ENCODE measurements at places on chromosomes 4 and X.
A peak's percentile ranks its signal among the peaks of the same experiment; 100 is the strongest.

GRCh38 chr4:4867375-4868039 is 8.0 kb downstream of the MSX1 start:
- DNase-seq, result no peak

- no peak for DNase-seq
Observed at GRCh38 chrX:69066021-69066757, 99.1 kb downstream of the PJA1 start.

DNA sequence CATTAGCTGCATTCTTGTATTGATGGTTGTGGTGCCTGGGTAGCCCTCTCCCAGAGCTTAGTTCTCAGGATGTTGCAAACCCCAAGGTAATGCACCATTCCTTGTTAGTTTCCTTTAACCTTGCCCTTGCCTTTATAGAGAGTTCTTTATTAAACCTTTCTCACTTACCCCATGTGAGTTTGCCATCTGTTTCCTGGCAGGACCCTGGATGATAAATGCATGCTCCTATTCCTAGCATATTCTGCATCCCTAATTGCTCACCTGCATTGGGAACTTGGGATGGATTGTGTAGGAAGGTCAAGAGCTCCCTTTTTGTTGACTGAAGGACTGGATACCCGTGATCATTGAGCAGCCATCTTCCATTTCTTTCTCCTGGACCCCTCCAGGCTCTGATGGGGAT is 59.9 kb upstream of the AP1S2 start:
- DNase-seq, result no peak

GRCh38 chr4:84389406-84389805 is 109.7 kb downstream of the NKX6-1 start:
- no peak for DNase-seq

DNA sequence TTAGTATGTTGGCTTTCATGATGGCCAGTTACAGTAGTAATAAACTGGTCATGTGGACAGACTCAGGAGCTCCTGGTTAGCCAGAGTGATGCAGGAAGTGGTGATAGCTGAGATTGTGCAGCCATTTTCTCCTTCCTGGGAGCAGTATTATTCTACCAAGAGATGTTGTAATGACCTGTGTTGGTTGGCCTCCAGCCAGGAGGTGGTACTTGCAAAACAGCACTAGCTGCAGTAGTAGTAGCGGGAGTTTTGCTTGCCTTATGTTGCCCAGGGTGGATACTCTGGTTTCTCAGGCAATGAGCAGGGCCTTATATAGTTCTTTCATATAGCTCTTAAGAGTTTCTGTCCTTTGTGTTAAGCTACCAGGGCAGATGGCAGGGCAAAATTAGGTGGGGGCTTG is 998.8 kb downstream of the GLUD2 start:
- no peak for DNase-seq

GRCh38 chr4:1177274-1178141 is 5.1 kb upstream of the SPON2 start:
- peak; percentile 25 for DNase-seq

DNA sequence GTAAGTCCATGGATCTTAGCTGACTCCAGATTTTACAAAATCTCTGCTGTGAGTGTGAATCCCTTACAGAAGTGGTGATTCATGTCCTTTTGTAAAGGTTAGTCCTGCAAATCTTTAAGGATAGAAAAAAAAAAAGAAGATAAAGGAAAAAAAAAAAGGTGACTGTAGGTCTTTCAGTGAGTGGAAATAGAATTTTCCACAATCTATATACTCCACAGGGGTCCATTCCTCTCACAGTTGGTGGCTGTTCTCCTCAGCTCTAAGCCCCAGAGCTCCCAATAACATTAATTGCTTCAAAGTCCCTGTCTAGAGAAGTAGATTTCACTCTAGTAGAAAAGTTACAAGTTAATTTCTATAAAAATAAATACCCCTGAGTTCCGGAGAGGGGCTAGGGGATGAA is 189.1 kb downstream of the NDST4 start:
- no peak for DNase-seq

DNA sequence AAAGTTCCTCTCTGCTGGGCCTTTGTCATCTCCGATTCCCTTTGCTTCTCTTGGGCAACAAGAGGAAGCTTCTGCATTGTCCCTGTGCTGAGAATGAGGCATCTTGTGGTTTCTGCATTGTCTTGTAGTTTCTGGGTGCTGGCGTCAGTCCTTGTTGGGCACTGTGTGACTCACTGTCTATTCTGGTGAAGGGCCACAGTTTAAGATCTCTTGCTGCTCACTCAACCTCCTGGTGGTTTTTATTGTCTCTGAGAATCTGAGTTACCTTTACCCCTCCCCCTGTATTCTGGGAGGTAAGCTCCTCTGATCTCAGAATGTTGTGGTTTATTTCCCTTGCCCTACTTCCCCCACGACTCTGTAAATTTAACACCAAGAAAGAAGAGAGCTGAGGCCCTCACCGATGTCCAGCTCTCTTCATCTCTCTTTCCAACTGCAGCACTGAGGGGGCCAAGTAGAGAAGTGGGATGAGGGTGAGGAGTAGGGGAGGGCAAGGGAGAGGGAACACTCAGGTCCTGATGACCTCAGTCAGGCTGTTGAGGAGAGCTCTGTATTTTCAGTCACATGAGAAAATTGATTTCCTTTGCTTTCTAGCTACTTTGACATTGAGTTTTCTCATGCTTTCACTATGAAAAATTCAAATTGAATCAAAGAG is 441.6 kb upstream of the PITX2 start:
- no peak for DNase-seq

DNA sequence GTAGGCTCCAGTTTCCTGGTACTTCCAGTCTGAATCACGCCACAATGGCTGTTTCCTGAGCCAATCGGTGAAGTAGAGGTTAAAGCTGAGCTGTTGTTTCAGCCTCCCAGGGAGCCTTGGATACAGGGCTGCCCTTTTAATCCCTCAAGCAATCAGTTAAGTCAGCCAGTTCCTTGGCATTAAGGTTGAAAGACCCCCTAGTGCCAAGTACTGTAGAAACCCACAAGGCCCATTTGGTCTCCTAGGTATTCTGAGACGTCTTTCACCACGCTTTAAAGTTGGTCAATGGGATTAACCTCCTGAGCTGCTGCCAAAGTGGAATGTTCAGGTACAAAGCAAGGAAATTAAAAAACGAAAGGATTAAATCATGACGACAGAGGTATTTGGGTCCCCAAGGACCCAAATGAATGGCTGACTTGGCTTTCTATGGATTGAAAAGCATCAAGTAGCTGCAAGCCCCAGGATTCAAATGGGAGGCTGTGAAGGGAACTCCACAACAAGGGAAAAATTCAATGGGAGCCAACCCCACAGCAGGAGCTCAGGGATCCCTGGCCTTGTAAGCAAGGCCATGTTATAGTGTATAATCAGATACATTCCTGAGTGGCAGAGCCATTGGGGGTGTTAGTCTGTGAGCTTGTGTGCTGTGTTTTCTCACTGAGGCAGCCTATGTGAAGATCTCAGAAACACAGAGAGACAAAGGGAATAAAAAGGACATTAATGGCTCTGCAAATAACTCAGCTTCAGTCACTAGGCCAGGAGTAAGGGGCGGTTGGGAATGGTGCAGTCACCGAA is 86.0 kb downstream of the ATG4A start:
- no peak for DNase-seq

DNA sequence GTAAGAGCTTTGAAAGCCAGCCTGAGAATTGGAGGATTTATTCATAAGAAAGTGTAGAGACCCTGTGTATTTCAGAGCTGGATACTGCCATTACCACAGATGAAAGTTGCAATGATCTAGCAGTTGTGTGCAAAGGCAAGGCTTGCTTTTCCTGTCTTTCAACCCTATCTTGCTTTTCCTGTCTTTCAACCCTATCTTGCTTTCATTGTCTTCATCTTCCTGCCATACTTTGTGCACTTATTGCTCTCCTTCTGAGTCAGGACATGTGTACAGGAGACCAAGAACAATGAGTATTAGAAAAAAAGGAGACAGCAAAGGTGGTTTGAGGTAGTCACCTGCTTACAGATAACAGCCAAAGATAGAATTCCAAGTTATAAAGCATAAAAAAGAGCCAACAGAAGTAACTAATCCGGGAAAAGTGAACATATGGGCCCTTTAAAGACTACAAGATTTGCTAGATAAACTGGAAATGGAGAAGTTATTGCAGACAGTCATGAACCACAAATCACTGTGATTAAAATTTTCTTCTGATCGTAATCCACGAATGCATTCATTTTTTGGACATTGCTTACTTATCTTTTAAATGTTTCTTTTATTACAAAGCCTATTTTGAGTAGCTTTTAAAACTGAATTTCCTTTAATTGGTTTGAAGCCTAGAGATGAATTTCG is 17.2 kb downstream of the C1QTNF7 start:
- no peak for DNase-seq

- no peak for DNase-seq
Observed at GRCh38 chr4:173699841-173700475, 169.9 kb upstream of the HAND2 start.

GRCh38 chrX:41607264-41607832 is 81.4 kb upstream of the GPR34 start:
- DNase-seq, result no peak

DNA sequence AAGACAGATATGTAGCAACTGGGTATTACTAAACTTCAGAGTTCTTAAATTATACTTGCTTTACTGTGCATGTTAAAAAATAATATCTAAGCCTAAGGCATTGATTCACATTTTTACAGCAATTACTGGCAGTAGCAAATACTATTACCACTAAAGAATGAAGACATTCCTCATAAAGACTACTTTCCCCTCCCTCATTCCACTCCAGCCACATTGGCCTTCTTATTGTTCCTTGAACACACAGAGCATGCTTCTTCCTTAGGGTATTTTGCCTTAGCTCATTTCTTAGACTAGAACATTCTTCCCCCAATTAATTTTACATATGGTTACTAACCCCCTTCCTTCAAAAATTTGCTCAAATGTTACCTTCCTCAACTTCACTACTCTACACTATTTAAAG is 717.0 kb downstream of the CCSER1 start:
- no peak for DNase-seq

- no peak for DNase-seq
Observed at GRCh38 chr4:77093401-77093800, 17.6 kb upstream of the CCNI start.

DNA sequence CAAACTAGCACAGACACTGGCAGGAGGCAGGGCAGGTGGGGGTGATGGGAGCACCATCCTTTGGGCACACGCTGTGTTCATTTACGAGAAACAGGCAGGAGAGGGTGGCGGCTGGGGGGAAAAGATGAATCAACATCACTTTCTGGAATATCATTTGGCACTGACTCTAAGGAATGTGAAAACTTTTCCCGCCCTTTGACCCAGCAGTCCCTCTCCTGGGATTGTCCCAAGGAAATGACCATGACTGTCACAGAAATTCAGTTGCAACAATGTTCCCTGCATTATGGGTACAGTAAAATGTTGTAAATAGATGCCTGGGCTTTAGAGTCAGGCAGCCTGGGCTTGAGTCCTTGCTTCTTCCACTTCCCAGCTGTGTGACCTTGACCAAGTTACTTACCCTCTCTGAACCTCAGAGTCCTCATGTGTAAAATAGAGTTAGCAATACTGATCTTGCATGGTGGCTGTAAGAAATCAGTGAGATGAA is 58.6 kb downstream of the ABLIM2 start:
- DNase-seq, result no peak

DNA sequence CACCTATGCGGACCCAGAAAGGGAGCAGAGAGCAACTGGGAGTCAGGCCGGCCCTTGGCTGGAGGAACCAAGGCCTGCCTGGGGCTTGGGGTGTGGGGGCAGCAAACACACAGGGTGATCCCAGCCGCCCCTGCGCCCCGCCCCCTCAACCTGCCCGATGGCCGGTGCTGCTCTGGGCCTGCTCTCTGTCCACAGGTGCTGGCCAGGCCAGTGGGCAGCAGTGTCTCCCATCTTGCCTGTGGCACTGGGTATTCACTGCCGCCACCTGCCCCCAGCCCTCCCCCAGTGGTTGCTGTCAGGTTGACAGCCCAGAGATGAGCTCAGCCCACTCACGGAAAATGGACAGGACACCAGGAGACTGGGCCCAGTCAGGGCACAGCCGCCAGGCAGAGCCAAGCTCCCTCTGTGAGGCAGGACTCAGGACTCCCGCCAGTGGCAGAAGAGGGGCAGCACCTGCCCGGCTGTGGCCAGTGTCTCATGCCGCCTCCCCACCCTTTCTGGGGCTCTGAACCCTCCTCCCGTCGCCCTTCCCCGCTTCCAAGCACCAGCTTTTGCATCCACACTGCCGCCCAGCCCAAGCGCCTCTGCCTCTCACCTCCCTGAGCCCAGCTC is 4.7 kb downstream of the NKX1-1 start:
- DNase-seq, result no peak

Data from GM13976 (cell line).